ENCODE measurements at places on chromosomes 3 and 15.

DNA sequence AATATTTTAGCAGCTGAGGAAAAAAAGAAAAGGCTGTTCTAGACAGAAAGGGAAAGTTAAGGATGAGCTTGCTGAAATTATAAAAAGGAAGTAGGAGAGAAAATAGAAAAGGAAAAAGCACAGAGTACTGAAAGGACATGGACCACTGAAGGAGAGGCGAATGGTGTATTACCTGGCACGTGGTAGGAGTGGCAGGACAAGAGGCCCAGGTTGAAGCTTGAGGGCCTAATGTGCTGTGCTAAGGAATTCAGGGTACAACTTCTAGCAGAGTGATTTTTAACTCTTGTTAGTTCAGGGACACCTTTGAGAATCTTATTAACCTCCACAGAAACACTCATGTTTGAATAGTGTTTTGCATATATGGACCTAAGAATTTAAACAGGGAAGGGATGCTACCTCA, 60.0 kb upstream of the CRTC3 start:
- DNase-seq = no peak

GRCh38 chr3:108590460-108590859, 938 bp downstream of the DZIP3 start:
- DNase-seq = no peak

GRCh38 chr15:87269566-87269965, 987.0 kb downstream of the NTRK3 start:
- no peak for DNase-seq

DNA sequence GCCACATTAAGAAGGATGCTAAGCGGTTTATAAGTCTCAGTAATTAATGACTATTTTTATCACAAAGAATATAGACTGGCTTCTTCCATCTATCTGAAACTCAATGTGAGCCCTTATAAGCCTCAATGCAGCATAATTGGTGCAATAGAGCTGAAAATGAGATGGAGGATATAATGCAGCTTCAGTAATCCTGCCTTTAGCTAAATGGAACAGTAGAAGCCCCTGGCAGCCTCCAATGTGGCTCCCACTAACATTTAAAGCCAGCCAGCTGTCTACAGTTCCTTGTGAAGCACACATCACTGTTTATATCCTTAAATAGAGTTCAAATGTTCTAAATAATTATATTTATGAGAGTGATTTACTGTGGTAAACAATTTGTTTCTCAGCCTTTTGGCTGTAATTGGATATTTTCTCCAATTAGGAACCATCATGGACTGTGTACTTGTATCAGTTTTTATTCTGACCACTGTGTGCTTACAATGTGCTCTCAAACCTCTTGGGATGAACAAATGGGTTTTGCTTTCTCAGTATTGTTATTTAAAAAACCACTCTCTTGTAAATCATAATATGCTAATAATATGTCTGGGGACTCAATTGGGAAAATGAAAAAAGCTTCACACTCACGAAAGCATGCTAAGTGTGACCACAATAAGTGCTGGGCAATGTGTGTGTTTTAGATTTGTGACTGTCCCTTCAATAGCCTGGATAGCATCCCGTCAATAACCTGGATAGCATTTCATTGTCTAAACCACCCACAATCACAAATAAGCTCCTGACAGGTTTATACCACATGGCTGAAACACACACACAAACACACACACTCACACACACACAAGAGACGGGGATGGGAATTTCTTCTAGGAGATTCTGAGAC, 366.6 kb downstream of the GBE1 start:
- no peak for DNase-seq

DNA sequence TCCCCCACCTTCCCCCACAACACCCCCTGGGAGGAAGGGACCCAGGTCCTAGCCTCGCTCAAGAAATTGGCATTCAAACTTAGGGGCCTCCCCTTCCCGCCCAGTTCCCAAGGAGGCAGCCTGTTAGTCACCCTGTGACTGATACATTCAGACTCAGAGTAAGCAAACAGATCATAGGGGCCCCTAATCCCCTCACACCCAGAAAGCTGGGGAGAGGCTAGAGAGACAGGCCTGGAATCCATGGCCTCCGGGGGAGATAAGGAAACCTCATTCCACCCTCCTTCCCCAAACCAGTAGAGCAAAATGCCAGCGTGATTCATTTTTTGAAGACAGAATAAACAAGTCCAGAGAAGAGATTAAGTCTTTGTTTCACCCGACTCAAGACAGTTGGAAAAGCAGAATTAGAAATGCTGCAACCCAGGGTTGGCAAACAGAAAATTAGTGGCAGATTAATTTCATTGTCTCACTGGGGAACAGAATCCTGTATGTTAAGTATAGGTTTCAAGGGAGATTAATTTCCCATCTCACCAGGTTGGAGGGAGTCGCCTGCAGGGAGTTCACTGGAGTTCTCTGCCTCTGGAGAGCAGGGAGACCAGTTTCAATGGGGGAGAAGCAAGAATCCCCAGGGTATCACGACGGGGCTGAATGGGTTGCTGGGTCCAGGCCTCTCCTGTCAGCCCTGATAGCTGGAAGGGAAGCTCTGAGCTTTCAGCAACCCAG, 268.3 kb downstream of the UACA start:
- DNase-seq = no peak

GRCh38 chr15:28886431-28887338, 911 bp downstream of the APBA2 start:
- no peak for DNase-seq

- DNase-seq = no peak
Observed at GRCh38 chr15:46682969-46683791, 1034.1 kb upstream of the SEMA6D start.

GRCh38 chr3:16240229-16241023, 24.3 kb downstream of the DPH3 start:
- DNase-seq = no peak

GRCh38 chr3:123432832-123433523, 15.9 kb downstream of the ADCY5 start:
- DNase-seq = no peak

GRCh38 chr3:185397676-185398075, 34.7 kb downstream of the MAP3K13 start:
- DNase-seq = no peak

GRCh38 chr3:25046911-25047771, 380.9 kb upstream of the RARB start:
- no peak for DNase-seq

- no peak for DNase-seq
Observed at GRCh38 chr3:70800951-70801350, 488.5 kb upstream of the MDFIC2 start.

DNA sequence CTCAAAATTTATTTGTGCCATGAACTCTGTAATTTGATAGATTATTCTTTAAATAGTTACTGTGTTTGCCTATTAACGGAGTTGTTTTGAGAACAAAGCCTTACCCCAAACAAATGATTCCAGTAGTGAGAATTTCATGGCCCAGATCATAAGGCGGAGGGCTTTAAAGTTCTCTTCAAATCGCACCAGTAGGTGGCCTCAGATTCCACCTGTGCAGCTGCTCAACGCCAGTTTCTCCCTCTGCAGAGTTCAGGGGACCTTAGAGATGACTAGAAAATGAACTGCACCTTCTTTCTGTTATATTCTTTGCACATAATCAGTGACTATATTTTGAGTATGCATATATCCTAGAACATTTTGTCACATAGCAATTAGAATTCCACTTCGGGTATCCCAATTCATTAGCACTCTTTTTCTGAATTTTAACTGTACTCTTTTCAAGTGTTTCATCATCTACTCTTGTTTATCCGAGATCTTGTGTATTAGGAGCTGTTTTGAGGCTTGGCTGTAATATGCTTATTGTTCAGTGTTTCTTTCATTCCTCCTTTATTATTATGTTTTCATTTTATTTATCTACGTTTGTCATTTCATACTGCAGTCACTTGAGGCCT, 232.6 kb upstream of the CHRM5 start:
- DNase-seq = peak; percentile 25

- no peak for DNase-seq
Observed at GRCh38 chr3:188455748-188456147, 301.8 kb downstream of the LPP start.

DNA sequence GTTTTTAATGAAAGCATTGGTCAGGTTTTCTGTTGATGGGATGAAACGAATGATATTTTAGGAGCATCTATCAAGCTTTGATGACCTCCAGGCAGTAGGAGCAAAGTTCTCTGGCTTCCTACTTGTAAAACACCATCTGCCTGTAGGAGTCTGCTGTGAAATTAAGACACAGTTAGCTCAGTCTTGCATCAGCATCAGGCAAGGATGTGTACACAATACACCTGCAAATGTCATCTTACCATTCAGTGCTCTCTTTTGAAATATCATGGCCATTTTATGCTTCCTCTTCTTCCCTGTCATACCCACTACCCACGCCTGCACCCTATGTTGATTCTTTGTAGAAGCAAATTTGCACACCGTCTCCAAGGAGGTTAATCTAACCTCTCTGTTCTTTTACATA, 38.2 kb downstream of the B3GALNT1 start:
- no peak for DNase-seq

- DNase-seq = no peak
Observed at GRCh38 chr3:40292637-40293349, 16.7 kb upstream of the EIF1B start.

GRCh38 chr3:76131396-76132153, 346.2 kb upstream of the ZNF717 start:
- DNase-seq = no peak

GRCh38 chr3:155908086-155908485, 37.6 kb downstream of the GMPS start:
- no peak for DNase-seq

GRCh38 chr3:71101014-71101413, 482.5 kb downstream of the FOXP1 start:
- DNase-seq = no peak

- no peak for DNase-seq
Observed at GRCh38 chr3:72690629-72691028, 157.6 kb downstream of the SHQ1 start.

DNA sequence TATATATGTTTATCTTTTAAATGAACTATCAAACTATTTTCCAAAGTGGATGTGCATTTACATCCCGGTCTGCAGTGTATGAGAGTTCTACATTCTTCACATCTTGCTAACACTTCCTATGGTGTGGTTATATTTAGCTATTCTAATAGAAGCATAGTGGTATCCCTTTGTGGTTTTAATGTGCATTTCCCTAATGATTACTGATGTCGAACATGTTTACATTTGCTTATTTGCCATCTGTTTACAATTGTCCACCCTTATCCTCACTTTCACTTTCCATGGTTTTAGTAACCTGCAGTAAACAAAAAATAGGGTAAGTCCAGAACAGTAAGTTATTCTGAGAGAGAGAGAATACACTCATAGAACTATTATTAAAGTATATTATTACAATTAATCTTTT, 360.5 kb upstream of the NAALADL2 start:
- no peak for DNase-seq

GRCh38 chr15:48250640-48251076, 44.6 kb downstream of the SLC12A1 start:
- DNase-seq = peak; percentile 76

DNA sequence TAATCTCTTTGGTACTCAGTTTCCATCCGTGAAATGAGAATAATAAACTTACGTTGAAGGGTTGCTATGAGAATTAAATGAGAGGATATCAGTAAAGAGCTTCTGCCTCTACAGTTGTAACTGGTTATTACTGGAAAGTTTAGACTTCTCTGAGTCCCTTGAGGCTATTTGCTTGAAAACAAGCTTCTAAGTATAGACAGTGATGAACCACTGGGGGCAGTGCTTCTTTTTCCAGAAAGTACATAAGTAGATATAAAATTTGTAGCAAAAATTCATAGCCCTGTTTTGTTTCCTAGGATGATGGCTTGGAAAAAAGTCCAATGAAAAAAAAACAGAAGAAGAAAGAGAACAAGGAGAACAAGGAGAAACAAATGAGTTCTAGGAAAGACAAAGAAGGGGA, 87.1 kb downstream of the RGMA start:
- DNase-seq = no peak

DNA sequence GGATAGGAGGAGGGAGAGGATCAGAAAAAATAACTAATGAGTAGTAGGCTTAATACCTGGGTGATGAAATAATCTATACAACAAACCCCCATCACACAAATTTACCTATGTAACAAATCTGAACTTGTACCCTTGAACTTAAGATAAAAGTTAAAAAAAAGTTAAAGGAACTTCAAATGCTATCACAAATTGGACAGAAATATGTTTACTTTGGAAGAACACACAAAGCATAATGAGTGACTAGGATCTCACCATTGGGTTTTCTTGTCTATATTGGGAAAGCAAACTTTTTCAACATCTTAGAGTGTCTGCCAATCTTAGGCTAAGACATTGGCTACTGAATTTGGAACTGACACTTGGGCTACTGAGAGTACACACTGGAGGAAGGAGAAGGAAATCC, 140.4 kb downstream of the THRB start:
- no peak for DNase-seq

DNA sequence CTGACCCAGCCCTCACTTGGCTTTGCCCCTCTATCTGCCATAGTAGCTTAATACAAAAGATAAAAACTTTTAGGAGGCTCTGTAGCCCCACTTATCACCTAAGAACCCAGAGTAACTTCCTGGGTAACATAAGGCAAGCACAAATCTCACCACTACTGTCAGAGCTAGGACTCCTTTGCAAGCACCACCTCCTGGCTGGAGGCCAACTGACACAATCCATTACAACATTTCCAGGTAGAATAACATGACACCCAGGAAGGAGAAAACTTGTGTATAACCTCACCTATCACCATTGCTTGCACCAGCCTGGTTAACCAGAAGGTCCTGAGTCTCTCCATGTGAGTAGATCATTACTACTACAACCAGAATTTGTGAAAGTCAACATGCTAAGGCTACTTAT, 230.0 kb downstream of the TUSC7 start:
- DNase-seq = no peak

DNA sequence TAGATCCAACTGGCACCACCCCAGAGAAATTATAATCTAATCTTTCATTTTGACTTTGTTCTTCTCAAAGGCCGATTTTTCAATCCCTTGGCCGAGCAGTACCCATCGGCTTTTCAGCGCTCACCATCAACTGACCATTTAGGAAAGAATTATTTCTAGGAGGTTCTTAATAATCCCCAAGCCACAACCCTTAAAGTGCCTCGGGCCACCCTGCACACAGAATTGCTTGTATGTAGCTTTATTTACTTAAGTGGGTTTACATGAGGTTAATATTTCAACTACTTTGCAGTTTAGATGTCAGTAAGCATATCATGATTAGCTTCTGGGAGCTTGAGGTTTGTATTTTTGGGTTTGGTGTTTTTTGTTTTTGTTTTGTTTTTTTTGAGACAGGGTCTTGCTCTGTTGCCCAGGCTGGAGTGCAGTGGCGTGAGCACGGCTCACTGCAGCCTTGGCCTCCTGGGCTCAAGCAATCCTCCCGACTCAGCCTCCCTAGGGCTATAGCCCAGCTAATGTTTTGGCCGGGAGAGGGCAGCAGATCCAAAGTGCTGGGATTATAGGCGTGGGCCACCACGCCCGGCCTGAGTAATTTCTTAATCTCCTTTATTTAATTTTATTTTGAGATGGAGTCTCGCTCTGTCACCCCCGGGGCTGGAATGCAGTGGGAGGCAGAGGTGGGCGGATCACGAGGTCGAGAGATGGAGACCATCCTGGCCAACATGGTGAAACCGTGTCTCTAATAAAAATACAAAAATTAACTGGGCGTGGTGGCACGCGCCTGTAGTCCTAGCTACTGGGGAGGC, 801 bp upstream of the CDAN1 start:
- no peak for DNase-seq

- no peak for DNase-seq
Observed at GRCh38 chr3:127524296-127524896, 66.1 kb downstream of the TPRA1 start.

- no peak for DNase-seq
Observed at GRCh38 chr3:187265461-187265955, 26.0 kb downstream of the MASP1 start.

All from NCI-H2081 treated with DMSO at 0.1 percent for 48 hours (cell line).